ENCODE measurements at places on chromosomes 6 and 20.
A peak's percentile ranks its signal among the peaks of the same experiment; 100 is the strongest.

GRCh38 chr6:100202417-100203194, 208.6 kb upstream of the MCHR2 start:
- DNase-seq = peak; percentile 55

- DNase-seq = peak; percentile 72
These were observed 222.6 kb upstream of the TAB2 start for GRCh38 chr6:149094934-149095351.

- no peak for DNase-seq
These were observed 219.2 kb upstream of the SGK1 start for GRCh38 chr6:134537146-134537555.

- no peak for DNase-seq
These were observed 118.2 kb downstream of the RPS12 start for GRCh38 chr6:132932588-132932987.

GRCh38 chr6:53041356-53041755, 23.8 kb upstream of the FBXO9 start:
- no peak for DNase-seq

- no peak for DNase-seq
These were observed 406.1 kb upstream of the SOX4 start for GRCh38 chr6:21187485-21187884.

- no peak for DNase-seq
These were observed 90.2 kb downstream of the F13A1 start for GRCh38 chr6:6230286-6230685.

DNA sequence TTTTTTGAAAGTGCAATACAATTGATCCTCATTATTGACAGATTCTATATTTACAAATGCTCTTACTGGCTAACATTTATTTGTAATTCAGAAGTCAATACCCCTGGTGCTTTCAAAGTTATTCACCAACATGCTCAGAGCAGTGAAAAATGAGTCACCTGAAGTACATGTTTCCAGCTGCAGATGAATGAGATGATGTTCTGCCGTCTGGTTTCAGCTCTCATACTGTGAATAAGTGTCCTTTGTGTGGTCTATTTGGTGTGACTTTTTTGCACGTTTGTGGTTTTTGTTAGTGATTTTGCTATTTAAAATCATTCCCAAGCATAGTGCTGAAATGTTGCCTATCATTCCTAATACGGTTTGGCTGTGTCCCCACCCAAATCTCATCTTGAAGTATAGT, 22.3 kb upstream of the EYA4 start:
- no peak for DNase-seq

DNA sequence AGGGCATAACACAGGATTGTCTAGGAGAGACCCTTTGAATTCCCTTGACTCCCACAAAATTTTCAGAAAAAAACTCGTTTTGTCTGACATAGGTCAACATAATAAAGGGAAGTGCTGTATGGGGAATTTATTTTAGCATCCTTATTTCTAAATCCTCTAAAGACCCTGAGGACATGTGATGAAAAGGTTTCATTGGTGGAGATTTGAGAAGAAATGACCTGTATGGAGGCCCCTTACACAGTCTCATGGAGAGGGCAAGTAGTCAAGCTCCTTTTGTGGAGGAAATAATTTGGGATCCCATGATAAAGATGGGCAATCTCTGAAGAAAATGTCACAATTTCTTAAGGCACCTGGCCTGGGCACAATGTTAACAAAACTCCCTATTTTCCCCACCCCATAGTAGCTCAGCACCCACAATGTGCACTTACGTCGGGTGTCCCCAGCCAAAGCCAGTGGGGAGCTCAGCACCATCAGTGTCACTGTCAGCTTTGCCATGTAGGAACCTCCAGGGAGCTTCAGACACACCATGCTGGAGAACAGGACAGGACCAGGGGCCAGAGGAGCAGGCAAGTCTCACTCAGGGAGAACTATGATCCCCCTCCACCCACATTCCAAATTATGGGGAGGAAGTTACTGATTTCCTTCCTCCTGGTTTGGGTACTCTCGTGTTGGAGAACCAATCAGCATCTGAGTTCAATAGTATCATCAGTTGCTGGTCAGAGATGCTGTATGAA, at the start of gene HLA-DRB5:
HLA-DRB5 (minus strand) TSS at position 591 of the 734 bp plus-strand sequence; CDS start at position 528, 63 bp downstream.
- no peak for DNase-seq

GRCh38 chr6:108619431-108620197, 58.9 kb downstream of the FOXO3 start:
- no peak for DNase-seq

- no peak for DNase-seq
These were observed 110.5 kb downstream of the SGK1 start for GRCh38 chr6:134207421-134207820.

GRCh38 chr20:24588725-24589340, 119.4 kb downstream of the SYNDIG1 start:
- DNase-seq = no peak

GRCh38 chr20:49167811-49168507, 20.2 kb downstream of the STAU1 start:
- peak; percentile 70 for DNase-seq

DNA sequence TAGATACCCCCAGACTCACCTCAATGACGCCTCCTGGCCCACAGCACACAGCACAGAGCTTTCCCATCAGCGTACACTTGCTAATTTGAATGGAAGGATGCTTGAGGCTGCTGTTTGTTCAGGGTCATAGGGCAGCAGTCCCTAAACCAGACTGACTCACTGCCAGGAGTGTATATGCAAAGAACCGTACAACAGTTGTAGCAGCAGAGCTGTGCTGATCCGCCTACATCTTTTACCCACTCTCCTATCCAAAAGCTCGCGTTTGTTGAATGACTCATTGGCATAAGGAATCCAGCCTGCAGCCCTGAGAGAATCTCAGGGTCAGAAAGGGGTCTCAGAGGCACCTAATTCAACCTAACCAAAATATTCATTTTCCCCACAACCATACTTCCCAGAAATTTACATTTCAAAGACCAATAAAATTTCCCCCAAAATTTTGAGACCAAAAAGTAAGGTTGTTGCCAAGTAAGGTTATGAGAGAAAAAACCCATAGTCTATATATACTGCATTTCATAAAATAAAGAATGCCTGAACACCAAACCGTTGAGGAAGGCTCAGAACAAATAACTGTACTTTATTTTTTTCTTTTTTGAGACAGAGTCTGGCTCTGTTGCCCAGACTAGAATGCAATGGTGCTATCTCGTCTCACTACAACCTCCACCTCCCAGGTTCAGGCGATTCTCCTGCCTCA, 35.3 kb upstream of the CCND3 start:
- DNase-seq = no peak

GRCh38 chr6:170106906-170107525, 183.9 kb downstream of the DLL1 start:
- DNase-seq = no peak

DNA sequence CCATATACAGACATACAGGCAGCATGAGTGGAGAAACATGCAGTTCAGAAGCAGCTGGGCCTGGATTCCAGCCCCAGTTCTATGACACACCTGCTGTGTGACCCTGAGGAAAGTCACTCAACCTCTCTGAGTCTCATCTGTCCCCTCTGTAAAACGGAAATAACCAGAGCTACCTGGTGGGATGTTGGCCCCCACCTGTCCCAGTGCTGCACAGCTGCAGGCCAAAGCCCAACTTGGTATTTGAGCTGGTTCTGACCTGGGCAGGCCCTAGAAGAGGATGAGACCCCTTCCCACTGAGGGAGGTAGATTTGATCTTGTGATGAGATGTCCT, 55.5 kb downstream of the PPP1R16B start:
- no peak for DNase-seq

GRCh38 chr6:13709689-13710551, 1.7 kb downstream of the RANBP9 start:
- DNase-seq = peak; percentile 86

- no peak for DNase-seq
These were observed 451.0 kb upstream of the MAN1A1 start for GRCh38 chr6:119800526-119800925.

GRCh38 chr6:21190701-21191100, 402.9 kb upstream of the SOX4 start:
- DNase-seq = no peak

DNA sequence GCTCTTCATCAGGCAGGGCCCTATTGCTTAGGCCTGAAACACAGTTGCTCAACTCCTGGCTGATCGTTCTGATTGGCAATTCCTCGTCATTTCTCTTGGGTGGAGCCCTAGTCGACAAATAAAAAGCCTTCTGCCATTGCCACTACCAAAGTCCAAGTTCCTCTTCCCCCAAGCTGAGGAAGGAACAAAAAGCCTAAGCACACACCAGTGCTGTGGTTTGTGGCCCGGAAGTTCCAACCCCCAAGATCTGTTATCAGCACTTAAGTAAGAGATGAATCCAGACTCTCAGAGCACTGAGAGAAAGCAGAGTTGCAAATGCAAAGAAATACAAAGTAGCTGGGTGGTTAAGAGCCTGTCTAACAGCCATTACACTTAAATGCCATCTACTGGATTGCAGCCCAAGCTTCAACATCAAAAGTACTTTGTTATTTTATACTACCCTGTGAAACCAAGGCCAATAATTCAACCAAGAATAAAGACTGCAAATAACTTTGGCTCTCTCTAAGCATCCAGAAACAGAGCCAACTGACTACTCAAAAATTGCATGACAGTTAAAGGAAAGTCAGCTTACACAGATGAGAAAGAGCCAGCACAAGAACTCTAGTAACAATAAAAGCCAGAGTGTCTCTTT, 1024.0 kb downstream of the GRIK2 start:
- DNase-seq = no peak

GRCh38 chr20:31515775-31516107, 1.5 kb downstream of the HM13 start:
- DNase-seq = no peak
